ENCODE measurements at places on chromosomes 12 and 14. TPM values are rescaled to one million over a fixed set of nuclear protein-coding genes. Genes with fewer than 3 reads are reported as not detected.

The OVCH1 gene
- not detected for total RNA-seq

The HOXC12 gene
- not detected for total RNA-seq

The FOXG1 gene
- not detected for total RNA-seq

The CD27 gene
- total RNA-seq, result 39.3 TPM

- no peak for DNase-seq
- H3K36me3 ChIP-seq, result no peaks in the 10 kb centered on the region
- H3K4me3 ChIP-seq, result no peak overlapping the region
- no peaks in the 10 kb centered on the region for H3K27me3 ChIP-seq
- no peaks in the 10 kb centered on the region for H3K4me1 ChIP-seq
- H3K27ac ChIP-seq, result no peak overlapping the region
These were observed 1487.0 kb upstream of the FLRT2 start for GRCh38 chr14:84042992-84043391.

DNA sequence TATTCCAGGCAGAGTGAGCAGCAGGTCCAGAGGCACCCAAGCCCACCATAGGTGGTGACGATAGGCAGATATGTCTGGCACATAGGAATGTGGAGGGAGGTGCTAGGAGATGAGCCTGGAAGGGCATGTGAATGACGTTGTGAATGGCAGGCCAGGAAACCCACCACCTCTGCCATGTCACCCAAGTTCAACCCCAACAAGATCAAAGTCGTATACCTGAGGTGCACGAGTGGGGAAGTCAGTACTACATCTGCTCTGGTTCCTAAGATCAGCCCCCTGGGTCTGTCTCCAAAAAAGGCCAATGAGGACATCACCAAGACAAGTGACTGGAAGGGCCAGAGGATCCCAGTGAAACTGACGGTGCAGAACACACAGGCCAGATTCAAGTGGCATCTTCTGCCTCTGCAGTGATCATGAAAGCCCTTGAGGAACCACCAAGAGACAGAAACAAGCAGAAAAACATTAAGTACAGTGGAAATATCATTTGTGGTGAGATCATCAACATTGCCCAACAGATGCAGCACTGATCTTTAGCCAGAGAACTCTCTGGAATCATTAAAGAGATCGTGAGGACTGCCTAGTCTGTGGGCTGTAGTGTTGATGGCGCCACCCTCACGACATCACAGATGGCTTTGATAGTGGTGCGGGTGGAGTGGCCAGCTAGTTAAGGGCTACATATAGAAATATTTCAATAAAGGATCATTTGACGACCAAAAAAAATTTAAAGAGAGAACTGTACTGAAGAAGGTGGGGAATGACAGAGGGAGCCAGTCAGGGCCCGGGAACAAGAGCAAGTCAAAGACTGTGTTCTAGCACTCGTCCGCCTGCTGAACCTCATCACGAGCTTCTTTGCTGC is 99.7 kb downstream of the ZFP36L1 start:
- H3K4me3 ChIP-seq, result no peak overlapping the region
- no peak overlapping the region for H3K27ac ChIP-seq
- H3K4me1 ChIP-seq, result peaks cover 17% of the 10 kb centered on the region
- DNase-seq, result no peak
- no peaks in the 10 kb centered on the region for H3K36me3 ChIP-seq

DNA sequence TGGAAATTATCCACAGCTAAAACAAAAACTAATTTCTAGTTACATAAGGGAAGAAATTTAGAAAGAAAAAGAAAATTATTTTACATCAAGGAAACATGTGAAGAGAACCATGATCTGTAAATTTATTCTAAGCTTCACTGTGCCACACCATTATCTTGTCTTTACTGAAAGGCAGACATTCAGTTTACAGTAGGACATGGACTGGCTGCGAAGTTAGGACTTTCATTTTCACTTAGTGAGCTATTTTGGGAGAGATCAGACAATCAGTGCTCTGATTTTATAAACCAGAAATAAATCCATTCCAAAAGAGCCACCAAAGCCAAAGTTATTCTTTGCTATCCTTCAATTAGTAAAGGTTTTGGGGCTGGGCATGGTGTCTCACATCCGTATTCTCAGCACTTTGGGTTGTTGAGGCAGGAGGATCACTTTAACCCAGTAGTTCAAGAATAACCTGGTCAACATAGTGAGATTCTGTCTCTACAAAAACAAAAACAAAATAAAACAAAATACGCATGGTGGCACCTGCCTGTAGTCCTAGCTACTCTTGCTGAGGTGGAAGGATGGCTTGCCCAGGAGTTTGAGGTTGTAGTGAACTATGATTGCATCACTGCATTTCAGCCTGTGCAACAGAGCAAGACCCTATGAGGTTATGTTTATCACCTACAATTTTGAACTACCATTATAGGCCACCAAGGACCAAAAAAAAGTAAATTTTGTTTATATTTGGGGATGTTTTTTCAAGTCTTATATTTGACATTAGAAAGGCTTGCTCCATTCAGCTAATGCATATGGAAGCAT is 1084.8 kb upstream of the ATXN7L3B start:
- H3K27me3 ChIP-seq, result no peaks in the 10 kb centered on the region
- H3K36me3 ChIP-seq, result no peaks in the 10 kb centered on the region
- H3K4me3 ChIP-seq, result no peak overlapping the region
- H3K4me1 ChIP-seq, result no peaks in the 10 kb centered on the region
- DNase-seq, result no peak
- no peak overlapping the region for H3K27ac ChIP-seq

Measured in activated CD4-positive, alpha-beta memory T cell treated with anti-CD3 and anti-CD28 coated beads for 36 hours (primary cell).